Retinal pigment epithelial cell (primary cell): ENCODE measurements at places on chromosomes 4 and X.
A peak's percentile ranks its signal among the peaks of the same experiment; 100 is the strongest.

- no peak for DNase-seq
Observed at GRCh38 chr4:26136615-26137014, 184.2 kb upstream of the RBPJ start.

GRCh38 chrX:76921176-76921575 is 493.7 kb downstream of the MAGEE1 start:
- DNase-seq, result no peak

GRCh38 chr4:151013944-151014343 is 1.1 kb downstream of the LRBA start:
- no peak for DNase-seq

DNA sequence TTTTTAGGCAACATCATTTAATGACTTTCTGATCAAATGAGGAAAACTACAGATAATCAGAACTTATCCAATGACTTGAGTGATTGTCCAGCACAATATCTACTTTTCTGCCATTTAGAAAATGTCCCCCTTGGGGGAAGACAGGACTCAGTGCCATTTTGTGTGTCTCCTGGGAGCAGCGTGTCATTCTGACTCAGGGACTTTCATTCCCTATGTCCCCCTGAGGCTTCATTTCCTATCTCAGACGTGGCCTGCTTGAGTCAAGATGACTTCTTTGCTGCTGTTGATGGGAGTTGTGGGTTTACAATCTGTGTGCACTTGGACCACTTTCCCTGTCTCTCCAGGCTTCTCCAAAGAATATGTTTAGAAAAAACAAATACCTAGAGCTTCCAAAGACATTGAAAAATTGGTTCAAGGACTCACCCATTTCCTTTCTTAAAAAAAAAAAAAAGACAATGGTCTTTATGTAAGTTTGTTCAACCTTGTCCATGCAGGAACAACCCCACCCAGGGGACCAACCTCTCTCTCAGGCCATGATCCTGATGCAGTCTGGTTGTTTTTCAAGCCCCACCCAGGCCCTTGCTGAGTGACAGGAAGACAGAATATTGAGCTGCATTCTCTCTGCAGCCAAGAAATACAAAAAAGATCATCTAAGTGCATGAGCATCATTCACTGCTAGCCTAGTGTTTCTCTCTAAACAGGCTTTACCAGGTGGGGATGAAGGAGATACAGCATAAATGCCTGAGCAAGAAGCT is 34.3 kb upstream of the TMEM154 start:
- DNase-seq, result no peak

DNA sequence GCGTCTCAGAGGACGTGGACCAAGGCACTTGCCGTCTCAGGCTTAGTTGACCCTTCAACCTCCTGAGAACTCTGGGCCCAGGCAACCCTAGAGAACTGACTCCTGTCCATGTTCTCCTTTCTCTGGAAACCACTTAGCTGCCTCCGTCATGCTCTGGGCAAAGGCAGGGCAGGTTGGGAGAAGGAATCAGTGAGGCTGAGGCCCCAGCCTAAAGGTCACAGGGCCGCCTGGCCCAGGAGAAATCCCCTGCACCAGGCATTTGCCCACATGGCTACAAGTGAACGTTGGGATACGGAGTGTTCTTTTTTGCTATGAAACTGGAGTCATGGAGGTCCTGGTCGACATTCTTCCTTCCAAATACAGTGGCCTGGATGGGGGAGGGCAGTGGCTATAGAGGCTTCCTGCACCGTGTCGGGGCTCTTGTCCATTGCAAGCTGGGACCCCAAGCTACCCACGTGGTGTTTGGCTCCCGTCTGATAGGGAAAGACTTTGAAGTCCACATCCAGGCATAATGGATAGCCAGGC is 76.0 kb downstream of the CRMP1 start:
- DNase-seq, result no peak

DNA sequence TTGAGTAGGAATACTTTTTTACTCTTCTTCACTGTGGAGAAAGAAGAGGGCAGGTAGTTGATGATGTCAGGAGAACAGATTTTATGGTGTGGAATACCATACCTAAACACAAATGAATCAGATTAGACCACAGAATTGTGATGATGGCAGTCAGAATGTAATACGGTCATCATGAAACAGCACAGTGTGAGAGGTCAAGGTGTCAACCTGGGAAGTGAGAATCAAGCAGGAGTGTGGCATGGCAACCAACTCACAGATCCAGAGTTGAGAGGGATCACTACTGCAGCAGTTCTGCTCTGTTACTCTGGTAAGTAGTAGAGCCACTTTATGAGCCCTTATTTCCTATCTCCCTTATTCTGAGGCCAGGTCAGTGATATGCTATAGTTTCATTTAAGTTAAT is 27.7 kb downstream of the METTL14 start:
- no peak for DNase-seq

- DNase-seq, result peak; percentile 39
Observed at GRCh38 chr4:46844325-46844917, 64.6 kb downstream of the COX7B2 start.

GRCh38 chr4:150205016-150205415 is 126.8 kb downstream of the DCLK2 start:
- no peak for DNase-seq
